Effector CD4-positive, alpha-beta T cell (primary cell): ENCODE measurements at places on chromosomes 5 and 9.

- DNase-seq, result no peak
Observed at GRCh38 chr5:113233606-113234005, 201.2 kb downstream of the TSSK1B start.

DNA sequence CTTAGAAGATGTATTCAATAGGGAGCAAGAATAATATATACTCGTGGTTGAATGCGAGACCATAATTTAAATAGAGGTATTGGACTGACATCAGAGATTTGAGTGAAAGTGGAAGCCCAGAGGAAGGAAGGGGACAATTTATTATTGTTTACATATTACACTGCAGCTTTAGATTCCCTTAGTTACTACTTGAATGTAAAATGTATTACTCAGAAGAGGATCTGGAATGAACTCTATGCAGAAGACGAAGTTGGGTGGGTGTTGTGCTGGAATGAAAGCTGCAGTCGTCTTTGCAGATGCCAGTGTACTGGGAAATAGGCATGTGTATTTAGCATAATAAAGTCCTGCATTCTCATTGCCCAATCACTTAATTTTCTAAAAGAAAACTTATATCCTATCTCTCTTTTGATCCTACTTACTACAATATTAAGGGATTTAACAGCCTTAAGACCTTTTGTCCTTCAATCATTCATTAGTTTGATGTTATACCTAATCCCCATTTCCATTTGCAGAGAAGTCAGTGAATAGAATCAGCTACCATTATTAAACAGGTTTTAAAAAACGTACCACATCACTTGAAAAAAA lies 570.7 kb upstream of the WWC1 start:
- no peak for DNase-seq

DNA sequence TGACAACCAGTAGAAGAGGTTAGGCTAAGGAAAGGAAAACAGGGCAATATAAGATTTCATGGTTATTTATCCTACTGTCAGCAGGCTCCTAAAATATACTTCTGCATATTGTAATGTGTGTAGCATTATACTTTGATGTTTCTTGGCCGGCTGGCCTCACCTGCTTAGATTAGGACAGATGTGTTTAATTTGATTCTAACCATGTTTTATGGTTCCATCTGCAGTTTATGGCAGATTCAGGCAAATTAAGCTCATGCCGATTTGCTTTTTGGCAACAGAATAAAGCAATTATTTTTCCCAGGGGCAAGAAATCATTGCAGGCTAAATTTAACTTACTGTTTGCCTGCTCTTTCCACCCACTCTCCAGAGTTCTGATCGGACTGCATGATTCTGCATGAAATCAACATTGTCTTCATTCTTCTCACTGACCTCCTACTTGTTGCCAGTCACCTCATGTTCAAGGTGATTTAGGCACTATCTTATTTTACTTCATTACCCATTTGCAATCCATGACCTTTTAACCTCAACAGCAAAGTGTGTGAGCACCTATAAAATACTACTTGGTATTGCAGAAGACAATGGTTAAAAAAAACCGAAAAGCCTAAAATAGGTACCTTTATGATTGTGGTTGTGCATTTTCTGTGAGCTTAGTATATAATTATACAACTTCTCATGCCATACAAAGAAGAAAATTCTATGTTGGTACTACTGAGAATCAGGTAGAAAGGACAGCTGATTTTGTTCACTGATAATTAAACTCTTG lies 125.2 kb downstream of the EDIL3 start:
- DNase-seq, result no peak

DNA sequence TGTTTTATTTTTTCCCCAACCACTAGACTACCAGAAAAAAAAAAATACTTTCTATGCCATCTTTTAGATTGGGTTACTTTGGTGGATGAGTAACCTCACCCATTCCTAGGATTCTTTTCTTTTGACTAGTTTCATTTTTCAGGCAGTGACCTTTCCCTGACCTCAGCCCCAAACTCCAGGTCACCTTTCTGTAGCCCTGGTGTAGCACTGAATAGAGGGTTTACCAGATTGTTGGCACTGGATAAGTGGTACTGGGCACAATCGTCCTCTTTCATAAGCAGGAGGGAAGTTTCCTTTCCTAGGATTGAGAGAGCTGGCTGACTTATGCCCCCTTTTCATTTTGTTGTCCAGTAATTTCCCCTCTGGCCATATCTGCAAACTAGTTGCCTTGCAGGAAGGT lies 169.4 kb upstream of the TMEM161B start:
- DNase-seq, result no peak
